Kasumi-1 (cell line): ENCODE measurements at places on chromosomes 4 and X.
A peak's percentile ranks its signal among the peaks of the same experiment; 100 is the strongest.

GRCh38 chrX:108584617-108585211 is 145.1 kb downstream of the COL4A5 start:
- DNase-seq = no peak

DNA sequence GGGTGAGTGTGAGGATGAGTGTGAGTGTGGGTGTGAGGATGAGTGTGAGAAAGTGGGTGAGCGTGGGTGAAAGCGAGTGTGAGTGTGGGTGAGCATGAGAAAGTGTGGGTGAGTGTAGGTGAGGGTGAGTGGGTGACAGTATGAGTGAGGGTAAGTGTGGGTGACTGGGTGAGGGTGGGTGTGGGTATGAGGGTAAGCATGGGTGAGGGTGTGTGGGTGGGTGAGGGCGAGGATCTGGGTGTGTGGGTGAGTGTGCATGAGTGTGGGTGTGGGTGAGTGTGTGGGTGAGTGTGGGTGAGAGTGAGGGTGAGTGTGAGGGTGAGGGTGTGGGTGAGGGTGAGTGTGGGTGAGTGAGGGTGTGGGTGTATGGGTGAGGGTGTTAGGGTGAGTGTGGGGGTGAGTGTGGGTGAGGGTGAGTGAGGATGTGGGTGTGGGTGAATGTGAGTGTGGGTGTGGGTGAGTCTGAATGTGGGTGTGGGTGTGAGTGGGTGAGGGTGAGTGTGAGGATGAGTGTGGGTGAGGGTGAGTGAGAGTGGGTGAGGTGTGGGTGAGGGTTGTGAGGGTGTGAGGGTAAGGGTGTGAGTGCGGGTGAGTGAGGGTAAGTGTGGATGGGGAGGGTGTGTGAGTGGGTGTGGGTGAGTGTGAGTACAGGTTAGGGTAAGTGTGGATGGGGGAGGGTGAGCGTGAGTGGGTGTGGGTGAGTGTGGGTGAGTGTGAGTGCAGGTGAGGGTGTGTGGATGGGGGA is 48.9 kb downstream of the ING2 start:
- DNase-seq = no peak

DNA sequence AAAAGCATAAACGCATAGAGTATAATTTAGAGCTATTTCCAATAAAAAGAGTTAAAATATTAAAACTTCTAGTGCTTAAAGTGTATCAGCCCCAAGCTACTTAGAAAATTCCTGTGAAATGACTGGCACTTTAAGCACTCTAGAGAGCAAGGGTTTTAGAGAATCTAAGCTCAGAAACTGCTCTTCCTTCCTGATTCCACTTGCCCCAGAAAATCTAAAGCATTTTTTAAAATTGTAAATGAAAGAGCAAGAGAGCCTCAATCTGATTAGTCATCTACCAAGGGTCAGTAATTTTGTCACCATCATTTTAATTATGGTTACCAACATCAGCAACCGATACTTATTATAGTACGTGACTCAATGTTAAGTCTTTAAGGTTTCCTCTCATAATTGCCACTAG is 25.0 kb downstream of the CTPS2 start:
- no peak for DNase-seq

DNA sequence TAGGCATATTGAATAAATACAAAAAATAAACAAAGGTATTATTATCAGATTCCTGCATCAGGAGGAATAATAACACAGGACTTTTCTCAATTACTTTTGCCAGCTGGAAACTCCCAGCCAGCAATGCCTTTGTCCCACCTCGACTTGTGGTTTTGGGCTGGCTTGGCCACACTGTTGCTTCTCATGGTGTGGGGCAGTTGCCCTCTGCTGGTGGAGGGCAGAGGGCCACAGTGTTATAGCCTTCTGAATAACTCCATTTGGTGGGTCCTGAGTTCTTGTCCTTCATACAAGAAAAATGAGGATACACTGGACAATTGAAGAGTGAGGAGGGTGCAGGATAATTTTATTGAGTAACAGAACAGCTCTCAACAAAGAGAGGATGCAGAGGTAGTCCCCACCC is 1206.0 kb upstream of the ADGRL3 start:
- no peak for DNase-seq

GRCh38 chrX:116317409-116317808 is 119.0 kb upstream of the SLC6A14 start:
- peak; percentile 14 for DNase-seq

- DNase-seq = no peak
Measured at GRCh38 chr4:52627876-52628275, 31.2 kb downstream of the USP46 start.

- DNase-seq = no peak
Measured at GRCh38 chr4:41625531-41625930, 87.6 kb downstream of the LIMCH1 start.

DNA sequence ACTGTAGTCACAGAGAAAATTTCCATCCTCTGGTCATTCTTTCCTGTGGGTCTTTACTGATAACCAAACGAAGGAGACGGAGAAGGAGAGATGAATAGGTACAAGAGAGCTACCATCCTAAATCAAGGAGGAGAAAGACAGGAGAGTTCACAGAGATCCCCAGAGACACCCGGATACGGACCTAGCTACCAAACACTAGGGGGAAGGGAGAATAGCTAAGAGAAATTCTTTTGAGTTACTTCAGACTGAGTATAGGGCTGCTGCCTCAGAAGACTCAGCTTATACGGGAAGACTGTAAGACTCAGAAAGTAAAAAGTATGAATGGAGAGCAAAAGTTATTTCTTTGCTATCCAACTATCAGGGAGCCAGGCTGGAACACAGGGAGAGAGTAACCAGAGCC is 572.1 kb downstream of the C4orf33 start:
- no peak for DNase-seq

GRCh38 chr4:120685756-120686278 is 236.7 kb downstream of the PRDM5 start:
- no peak for DNase-seq
